Activated CD4-positive, alpha-beta T cell treated with anti-CD3 and anti-CD28 coated beads, Interleukin-2, amount 50 U/mL, for 24 hours (primary cell): ENCODE measurements at places on chromosomes 2 and 18.

GRCh38 chr18:28684746-28685355 is 507.9 kb upstream of the CDH2 start:
- no peak for DNase-seq

GRCh38 chr2:47907039-47907781 is 912 bp upstream of the FBXO11 start:
- no peak for DNase-seq

GRCh38 chr18:77601567-77601966 is 351.9 kb downstream of the GALR1 start:
- DNase-seq: no peak

DNA sequence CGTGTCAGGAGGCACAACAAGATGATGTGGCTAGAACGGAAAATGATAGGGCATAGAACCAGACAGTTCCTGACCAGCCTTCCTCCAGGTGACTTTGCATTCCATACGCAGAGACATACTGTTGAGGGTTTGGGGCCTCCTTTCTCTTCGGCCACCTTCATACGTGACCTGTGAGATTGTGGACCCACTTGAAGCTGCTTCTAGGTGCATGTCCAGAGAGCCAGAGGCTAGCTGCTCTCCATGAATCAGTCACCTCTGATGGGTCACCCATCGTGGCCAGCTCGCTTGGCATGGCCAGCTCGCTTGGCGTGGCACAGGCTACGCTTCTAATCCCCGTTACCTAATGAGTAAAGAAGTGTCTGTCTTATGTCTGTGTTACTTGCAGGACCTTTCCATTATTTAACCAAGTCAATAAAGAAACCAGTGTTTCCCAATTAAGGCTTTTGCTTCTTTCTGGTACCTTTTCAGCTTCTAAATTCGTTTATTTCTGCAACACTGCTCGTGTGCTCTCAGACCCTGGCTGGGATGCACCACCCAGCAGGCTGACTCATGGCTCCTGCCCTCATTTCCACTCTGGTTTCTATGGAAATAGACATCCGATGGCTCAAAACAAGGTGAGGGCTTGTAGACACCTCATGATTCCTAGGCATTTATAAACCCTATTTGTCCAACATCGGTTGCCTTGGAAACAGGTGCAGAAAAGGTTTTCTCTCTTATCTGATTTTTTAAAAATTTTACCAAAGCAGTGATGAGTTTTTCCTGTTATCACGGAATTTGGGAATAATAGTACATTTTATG is 86.7 kb upstream of the B3GNT7 start:
- no peak for DNase-seq

GRCh38 chr18:59180150-59180845 is 39.7 kb upstream of the GRP start:
- DNase-seq: no peak

GRCh38 chr2:17940091-17940630 is 61.7 kb downstream of the KCNS3 start:
- no peak for DNase-seq

DNA sequence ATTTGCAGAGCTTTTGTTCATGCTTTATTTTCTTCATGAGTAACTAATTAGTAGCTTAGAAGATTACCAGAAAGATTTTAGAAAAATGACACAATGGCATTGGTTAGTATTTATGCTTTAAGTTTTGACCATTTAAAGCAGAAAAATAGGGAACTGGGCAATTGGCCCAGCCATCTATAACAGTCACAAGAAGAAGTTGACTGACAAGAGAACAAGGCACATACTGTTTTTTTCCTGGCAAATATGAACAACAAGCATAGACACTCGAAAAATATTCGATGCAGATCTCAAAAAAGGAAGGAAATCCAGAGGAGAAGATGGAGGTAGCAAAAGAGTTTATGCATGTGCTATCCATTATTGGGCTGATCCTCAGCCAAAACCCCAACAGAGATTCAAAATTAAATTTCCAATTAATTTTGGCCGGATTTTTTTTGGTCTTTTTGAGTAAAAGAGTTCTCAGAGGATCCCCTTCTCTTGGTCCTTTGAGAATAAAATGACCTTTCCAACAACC is 200.8 kb upstream of the SLC35G4 start:
- DNase-seq: no peak

DNA sequence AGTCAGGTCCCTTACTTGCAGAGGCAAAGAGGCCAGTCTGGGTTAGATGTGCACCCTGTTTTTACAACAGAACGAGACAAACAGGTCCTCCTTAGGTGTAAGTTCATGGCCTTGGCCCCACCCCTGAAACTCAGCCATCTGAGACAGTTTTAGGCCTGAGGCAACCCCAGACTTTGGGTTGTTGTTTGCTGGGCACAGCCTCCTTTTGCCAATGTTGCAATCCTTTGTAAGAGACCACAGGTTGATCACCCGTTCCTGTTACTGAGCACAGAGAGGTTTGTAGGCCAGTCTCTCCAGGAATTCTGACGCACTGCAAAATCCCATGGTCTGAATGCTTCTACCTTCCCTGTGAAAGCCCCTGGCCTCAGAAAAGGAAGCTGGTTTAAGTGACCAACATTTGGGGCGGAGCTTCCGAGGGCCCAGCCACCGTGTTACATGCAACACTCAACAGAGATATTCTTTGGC is 15.5 kb upstream of the IL1RN start:
- no peak for DNase-seq

DNA sequence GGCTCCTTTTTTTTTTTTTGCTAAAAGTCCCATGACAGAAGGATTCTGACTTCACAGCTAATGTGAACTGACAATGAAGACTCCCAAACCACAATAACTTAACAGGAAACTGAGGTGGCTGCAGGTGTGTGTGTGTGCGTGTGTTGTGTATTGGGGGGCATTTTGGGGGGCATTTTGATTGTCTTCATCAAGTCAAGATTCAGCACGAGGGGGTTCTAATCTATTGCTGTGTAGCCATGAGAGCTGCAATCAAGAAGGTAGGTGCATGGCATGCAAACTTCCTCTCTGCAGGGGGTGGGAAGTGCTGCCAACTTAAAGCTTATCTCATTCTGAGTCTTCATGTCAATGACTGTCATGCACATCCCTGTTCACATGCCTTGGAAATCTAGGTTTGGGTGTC is 25.2 kb downstream of the SPRED2 start:
- no peak for DNase-seq

GRCh38 chr2:12282780-12283695 is 433.7 kb upstream of the TRIB2 start:
- DNase-seq: no peak
